ENCODE measurements at places on chromosomes 2 and 18. TPM values are rescaled to one million over a fixed set of nuclear protein-coding genes. Genes with fewer than 3 reads are reported as not detected.

DNA sequence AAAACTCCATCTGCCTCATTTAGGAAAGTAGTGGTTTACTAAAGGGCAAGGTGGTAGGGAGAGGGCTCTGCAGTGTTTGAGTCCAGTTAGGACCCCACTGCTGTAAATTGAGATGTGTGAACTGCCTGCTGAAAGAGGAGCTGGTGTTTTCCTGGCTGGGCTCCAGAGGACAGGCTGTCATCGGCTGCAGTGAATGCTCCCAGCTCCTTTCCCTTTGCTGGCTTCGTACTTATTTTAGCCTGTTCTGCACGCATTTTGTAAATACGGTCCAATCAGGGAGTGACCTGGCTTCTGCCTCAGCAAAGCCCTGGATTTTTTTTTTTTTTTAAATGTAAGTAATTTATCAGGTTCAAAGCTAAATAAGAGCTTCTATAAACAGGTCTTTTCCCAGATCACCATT, 37.5 kb downstream of the SLC4A3 start:
- DNase-seq: peak; percentile 47

DNA sequence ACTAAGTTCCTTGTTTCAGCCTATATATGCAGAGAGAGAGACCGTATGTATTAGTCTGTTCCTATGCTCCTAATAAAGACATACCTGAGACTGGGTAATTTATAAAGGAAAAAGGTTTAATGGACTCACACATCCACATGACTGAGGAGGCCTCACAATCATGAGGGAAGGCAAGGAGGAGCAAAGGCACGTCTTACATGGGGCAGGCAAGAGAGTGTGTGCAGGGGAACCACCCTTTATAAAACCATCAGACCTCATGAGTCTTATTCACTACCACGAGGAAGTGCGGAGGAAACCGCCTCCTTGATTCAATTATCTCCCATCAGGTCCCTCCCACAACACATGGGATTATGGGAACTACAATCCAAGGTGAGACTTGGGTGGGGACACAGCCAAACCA, 73.8 kb downstream of the TMEM18 start:
- no peak for DNase-seq

DNA sequence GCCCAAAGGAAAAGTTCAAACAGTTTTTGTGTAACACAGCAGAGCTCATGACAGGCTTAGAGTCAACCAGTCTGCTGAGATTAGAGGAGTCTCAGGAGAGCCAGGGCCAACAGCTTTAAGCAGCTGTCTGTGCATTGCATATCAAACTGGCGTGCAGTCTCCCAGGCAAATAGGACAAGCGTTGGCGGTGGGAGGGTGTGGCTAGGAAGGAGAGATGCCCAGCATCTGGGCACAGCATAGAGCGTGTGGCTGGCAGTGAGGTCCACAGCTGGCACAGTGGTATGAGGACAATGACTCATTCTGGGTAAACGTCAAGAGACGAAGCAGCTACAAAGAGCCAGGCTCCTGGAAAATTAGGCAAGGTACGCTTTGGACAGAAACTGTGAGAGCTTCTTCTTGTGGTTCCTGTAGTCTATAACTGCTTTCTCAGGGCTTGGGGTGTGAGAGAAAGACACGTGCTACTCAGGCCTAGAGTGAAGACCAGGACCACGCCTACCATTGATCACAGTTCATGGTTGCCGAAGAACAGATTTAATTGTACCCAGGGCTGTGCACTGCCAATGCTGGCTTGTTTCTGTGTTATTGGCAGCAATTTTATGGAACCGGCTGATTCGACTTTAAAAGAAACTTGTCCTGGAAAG, 14.8 kb downstream of the ZAP70 start:
- no peak for DNase-seq

The CHRND gene
- not detected for total RNA-seq

The FOXI3 gene
- not detected for total RNA-seq

DNA sequence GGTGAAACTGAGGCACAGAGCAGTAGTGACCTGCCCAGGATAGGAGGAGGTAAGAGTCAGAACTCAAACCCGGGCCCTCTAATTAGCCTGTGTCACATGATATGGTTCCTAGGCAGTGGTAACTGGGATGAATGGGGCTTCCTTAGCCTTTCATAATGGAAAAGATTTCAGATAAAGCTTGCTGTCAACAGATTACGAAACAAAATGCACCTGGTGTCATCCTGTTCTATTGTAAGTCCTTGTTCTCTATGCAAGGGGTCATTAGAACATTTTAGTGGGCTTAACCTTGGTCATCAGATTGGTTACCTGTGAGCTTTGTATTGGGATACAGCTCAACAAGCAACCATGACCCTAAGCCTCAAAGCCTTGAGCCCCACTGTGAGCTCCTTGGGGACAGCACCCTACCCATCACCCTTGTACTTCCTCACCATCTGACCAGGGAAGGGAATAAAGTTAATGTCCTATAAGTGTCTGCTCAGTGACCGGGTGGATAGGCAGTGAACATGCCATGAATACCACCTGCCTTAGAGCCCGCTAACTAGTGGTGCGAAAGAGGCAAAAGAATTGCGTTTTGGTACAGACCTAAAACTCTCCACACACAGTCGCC, 70.3 kb upstream of the RMDN2 start:
- DNase-seq: no peak

DNA sequence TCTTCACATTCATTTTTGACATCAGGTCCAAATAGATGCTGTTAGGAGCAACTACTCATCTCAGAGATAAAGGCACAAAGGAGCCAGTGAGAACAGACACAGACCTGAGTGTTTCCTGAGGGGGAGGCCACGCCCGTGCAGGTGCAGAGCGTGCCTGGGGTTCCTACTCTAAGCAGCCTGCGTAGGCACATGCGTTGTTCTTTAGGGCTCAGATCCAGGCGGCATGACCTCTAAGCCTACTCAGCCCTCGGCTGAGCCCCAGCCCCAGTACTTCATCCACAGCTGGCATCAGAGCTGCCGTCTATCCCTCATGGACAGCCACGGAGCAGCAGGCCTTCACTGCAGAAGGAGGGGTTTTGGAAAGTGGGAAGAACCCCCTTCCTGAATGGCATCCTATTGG, 54.9 kb upstream of the PXDN start:
- DNase-seq: no peak

DNA sequence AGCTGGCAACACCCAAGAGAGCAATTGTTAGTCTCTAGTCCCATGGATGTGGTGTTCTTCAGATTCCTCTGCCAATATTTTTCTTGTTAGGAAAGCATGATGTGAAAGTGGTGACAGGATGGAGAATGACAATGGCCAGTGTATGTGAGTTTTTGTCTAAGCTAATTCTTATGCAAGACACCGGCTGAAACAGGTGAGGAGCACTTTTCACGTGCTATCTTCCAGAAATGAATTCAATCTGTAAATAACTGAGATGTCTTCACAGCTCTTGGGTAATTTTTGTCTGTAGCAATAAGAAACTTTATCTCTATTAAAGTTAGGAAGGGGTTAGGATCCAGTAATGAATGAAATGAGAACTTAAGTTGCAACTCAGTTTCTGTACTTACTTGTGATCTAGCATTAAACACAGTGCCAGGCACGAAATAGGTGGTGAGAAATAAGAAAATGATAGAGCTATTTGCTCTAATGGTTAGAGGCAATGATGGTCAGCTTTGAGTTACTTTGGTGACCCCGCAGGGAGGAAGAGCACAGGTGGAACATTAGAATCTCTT, 676 bp upstream of the AGPS start:
- DNase-seq: no peak

DNA sequence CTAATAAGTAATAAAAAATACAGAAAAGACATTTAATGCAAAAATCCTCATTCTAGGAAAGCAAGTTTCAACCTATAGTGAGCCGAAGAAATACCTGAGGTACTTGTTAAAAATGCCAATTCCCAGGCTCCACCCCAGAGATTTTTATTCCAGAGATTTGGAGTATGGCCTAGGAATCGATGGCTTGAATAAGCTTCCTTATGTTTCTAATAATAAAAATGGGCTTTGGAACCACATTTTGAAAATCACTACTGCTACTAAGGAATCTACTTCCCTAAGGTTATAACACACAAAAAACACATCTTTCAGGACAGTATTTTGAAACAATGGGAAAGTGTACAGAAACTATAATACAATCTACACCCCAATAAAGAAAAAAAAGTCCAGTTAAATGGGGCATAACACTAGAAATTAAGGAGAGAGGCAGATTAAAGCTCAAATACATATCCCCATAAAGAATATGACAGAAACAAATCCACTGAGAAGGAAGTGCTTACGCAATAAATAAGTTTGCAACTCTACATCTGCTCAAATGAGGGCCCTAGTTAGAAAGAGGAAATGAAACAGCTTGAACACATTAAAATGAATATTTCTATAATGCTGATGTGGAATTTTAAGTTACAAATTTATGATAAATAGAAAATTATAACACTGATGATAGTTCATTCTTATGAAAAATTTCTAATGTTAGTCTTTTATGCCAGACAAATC, 103.7 kb downstream of the EPB41L3 start:
- peak; percentile 16 for DNase-seq

DNA sequence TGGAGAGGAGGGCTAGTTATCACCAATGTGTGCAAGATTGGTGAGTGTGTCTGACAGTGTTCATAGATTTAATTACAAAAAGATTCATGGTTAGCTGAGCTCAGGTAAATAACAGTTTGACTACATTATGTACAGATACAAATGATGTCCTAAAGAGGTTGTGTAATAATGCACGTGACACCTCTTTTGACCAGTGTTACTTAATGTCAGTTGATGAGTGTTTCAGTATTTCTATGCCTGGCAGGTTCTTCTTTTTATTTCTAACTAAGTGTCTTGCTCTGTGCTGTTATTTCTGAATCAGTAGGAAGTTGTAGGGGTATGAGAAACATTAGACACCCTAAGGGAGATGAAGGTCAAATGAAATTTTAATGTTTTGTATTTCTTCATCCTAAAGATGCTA, 7.9 kb upstream of the INHBB start:
- no peak for DNase-seq

- DNase-seq: no peak
Measured at GRCh38 chr2:56715683-56716082, 531.9 kb downstream of the CCDC85A start.

DNA sequence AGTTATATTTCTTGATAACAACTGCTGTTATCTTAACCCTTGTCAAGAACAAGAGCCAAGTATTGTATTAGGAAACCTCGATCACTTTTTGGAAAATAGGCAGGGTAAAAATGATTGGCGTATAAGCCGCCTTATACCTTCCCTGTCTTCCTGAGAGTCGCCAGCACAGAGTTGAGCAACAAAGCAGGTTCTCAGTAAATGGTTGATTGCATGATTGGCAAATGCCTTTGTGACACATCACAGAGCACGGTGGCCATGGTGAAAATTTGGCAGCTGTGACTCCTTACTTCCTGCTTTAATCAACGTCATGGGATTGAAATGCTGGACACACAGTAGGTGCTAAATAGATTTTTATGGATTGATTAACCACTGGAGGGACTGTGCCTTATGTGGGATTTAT, 3.9 kb upstream of the KLHL29 start:
- DNase-seq: peak; percentile 77

DNA sequence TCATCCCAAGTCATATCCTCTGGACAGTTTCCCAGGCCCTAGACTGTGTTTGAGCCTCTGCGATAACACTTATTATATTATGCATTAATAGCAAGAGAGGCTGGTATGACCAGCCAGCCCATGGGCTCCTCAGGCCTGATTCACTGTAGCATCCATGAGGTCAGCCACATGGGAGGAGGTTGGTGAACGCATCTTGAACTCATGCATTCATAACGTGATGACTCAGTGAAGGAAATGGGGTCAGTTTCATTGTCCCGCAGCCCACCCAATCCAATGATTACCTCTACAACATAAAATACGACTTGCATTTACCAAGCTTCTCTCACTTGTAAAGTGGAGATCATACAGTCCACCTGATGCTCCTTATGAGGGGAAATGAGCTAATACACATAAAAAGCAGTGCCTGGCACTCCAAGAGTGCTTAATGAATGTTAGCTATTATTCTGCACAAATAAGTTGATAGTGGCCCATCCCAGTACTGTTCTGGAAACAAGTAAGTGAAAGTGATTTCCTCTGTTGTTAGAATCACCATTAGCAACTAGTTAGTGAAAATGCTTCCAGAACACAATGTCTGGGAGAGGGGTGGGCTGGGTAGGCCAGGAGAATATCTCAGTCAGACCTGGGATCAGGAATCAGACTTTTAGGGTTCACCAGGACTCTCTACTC, 46.1 kb upstream of the CELF4 start:
- no peak for DNase-seq

The CTAGE1 gene
- total RNA-seq: under 0.01 TPM

The ACTG2 gene
- total RNA-seq: 349 TPM

DNA sequence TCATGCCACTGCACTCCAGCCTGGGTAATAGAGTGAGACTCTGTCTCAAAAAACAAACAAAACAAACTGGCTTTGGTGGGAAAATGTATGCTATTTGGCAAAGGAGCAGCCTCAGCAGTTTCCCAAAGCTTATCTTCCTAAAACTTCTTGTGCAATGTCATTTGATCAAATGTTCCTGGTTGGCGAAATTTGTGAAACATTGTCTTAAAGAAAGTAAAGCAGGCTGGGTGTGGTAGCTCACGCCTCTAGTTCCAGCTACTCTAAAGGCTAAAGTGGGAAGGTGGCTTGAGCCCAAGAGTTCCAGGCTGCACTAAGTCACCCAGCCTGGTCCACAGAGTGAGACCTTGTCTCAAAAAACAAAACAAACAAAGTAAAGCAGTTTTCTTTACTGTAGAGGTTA, 17.3 kb upstream of the TAF4B start:
- no peak for DNase-seq

The FEV gene
- not detected for total RNA-seq

Measured in IMR-90 (cell line).